ENCODE measurements at places on chromosomes 7 and 10.

GRCh38 chr7:1703441-1703840 is 33.4 kb downstream of the ELFN1 start:
- DNase-seq, result no peak

DNA sequence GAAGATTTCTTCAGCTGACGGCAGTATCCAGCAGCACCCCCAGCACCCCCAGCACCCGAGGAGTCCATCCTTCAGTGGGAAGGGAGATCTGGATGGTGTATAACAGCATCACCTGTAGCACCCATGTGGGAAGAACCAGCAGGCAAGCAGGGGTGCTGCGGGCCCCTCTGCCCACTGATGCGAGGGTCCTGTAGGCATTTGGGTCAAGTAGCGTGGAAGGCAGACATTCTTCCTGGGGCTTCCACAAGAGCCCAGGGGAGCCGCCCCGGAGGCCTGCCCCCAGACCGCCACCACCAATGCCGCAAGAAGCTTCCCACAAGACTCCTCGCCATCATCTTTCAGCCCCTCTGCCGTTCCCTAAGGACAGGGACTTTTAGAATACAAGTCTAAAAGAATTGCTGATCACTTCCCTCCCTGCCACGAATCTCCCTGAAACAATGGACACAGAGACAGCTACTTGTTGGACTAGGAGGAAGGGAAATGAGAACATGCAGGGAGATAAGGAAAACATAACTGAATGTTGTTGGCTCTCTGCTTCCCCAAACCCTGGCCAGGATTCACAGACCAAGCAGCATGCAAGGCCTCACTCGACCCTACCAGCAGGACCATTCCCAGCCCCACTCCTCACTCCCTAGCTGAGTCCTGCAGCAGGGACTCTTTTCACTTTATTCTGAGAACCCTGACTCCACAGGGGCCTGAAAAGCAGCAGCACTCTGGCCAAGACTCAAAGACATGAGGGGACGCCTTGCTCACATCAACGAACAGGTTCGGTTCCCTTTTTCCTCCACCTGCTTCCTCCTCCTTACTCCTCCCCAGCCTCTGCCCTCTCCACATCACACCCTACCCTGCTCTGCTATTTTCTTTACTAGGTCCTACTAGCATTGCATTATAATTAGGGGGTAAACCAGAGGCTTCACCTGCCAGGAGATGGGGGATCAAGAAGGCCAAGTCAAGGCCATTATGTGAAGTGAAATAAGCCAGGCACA is 164.5 kb downstream of the HERPUD2 start:
- DNase-seq, result no peak

- no peak for DNase-seq
Measured at GRCh38 chr10:130638991-130639390, 502.8 kb downstream of the GLRX3 start.

DNA sequence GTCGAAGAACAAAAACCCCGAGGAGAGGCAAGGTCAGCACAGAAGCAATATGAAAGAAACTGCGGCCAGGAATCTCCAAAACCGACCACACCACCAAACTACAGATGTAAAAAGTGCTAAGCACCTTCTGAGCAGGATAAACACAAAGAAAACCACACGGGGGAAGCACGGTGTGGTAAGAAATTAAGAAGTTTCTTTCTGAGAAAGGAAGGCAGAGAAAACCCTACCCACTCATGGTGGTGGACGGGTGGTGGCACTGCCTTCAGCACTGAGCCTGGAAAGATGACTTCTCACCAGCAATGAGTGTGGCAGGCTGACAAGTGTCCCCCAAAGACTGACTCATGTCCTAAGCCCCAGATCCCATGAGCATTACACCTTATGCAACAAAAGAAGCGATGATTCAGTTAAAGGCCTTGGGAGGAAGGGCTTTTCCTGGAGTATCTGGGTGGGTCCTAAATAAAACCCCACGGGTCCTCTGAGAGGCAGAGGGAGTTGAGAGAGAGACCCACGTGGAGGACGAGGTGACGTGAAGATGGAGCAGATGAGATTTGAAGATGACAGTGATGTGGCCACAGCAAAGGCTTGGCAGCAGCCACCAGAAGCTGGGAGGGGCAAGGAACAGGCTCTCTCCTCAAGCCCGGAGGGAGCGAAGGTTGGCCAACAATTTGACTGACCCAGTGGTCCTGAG is 124.9 kb downstream of the DLG5 start:
- no peak for DNase-seq

GRCh38 chr10:75207857-75208144 is 2.8 kb upstream of the VDAC2 start:
- DNase-seq, result no peak

DNA sequence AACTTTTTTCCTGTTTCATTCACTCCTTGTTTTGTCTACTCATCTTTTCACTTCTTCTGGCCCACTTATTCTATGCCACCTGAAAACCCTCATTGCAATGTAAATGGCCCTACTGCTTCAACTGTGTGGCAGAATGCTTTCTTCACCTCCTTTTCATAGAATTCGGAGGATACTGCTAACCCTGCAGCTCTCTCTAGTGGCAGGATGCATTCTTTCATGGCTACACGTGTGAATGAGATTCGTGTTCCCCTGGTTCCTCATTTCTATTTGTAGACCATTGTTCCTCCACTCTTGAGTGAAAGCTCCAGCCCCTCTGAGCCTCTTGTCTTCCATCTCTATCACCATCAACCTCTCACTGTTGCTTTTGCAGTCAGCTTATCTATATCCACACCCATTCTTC is 20.9 kb upstream of the CYP26C1 start:
- DNase-seq, result no peak

GRCh38 chr7:144481833-144482232 is 78.3 kb upstream of the NOBOX start:
- no peak for DNase-seq

GRCh38 chr7:123283373-123283772 is 83.6 kb upstream of the SLC13A1 start:
- DNase-seq, result no peak

DNA sequence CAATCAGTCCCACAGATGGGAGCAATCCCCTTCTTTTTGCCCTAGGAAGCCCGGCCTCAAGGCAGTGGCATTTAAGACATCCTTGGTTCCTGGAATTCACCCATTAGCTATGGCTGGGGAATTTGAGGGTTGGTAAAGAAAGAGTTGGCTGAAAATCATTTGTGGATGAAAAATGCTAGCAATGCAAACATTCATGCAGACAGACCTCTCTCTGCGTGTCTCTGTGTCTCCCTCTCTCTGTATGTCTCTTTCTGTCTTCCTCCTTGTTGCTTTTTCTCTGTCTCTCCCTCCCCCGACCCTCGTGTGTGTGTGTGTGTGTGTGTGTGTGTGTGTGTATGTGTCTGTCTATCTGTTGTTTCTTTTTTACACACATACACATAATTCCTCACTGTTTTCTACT is 19.4 kb downstream of the LDB3 start:
- DNase-seq, result no peak

DNA sequence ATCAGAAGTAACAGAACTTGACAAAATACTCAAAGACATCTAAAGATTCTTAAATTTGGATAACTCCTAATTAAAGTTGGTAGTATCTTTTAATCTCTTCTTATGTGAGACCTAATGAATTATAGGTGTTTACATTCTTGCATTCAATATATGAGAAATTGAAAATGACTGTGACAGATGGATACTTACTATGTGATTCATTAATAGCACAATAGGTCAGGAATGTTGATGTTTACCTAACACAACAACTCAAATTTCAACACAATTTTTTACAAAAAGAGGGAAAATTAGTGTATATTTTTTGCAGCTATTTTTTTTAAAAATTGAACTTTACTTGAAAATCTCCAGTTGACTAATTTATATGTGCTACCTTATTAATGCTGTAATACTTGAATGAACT is 31.7 kb upstream of the MCU start:
- DNase-seq, result no peak

DNA sequence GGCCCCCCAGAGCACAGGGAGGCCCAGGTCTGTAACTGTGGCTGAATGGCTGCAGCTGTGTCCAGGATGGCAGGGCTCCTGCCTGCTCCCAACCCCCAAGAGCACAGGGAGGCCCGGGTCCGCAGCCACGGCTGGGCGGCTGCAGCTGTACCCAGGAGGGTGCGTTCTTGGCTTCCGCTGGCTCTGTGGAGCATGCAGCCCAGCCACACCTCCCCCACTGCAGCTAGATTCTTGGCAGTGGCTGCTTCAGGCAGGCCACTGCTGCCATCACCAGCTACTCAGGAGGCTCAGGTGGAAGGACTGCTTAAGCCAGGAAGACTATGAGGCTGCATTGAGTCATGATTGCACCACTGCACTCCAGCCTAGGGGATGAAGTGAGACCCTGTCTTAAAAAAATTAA is 27.9 kb downstream of the C7orf25 start:
- DNase-seq, result no peak
